ENCODE measurements at places on chromosomes 2 and 18. TPM values are rescaled to one million over a fixed set of nuclear protein-coding genes. Genes with fewer than 3 reads are reported as not detected.

Gene TFPI
- total RNA-seq: not detected

Gene FOXD4L1
- not detected for total RNA-seq

Gene CACNB4
- 0.15 TPM for total RNA-seq

Gene ANKRD36
- 23.0 TPM for total RNA-seq

Gene ERICH2
- not detected for total RNA-seq

GRCh38 chr18:68569936-68570335 lies 145.0 kb downstream of the TMX3 start:
- H3K36me3 ChIP-seq: peaks cover 1% of the 10 kb centered on the region
- peaks cover 3% of the 10 kb centered on the region for H3K27me3 ChIP-seq
- no peak for DNase-seq
- H3K4me3 ChIP-seq: no peak overlapping the region

GRCh38 chr2:100748673-100749072 lies 71.3 kb upstream of the NPAS2 start:
- no peak overlapping the region for H3K27ac ChIP-seq
- H3K27me3 ChIP-seq: peaks cover 2% of the 10 kb centered on the region
- no peaks in the 10 kb centered on the region for H3K36me3 ChIP-seq
- no peak overlapping the region for H3K4me3 ChIP-seq
- DNase-seq: no peak
- peaks cover 27% of the 10 kb centered on the region for H3K4me1 ChIP-seq

DNA sequence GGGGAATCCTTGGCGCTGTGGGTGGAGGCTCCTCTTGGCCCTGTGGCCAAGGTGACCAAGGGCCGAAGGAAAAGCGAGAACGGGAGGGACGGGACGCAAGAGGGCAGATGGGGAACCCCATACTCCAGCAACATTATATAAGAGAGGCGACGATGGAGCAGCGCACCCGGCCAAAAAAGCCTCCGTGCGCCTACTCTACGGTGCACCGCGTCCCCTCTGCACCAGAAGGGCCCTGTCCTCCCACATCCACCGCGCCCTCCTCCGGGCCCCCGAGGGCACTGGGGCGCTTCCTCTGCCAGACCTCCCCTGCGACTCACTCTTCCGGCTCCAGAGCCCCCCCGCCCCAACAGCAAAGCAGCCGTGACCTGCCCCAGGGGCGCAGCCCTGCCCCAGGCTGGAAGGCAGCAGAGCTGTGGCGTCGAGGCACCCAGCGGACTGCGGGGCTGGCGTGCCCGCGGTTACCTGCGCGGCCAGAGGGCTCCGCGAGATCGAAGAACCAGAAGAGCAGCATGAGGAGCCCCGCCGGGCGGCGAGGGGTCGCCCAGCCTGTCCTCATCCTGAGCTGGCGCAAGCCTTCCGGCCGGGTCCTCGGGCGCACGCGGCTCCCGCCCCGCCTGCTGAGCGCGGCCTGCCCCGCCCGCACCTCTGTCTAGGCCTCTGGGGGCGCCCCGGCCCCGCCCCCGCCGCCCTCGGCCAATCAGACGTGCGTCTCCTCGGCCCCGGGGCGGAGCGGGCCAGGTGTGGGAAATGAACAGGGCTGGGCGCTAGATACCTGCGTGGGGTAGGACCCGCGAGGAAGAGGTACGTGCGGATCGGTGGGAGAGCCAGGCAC lies 106.3 kb upstream of the CD302 start:
- peak; percentile 82 for DNase-seq
- H3K4me1 ChIP-seq: peaks cover 58% of the 10 kb centered on the region
- peak within 1 kb of the TSS; percentile 93 for H3K4me3 ChIP-seq
- peak within 1 kb of the TSS; percentile 93 for H3K27ac ChIP-seq

- H3K36me3 ChIP-seq: peaks cover 43% of the 10 kb centered on the region
- peak overlapping the region; percentile 89 for H3K4me3 ChIP-seq
- H3K27me3 ChIP-seq: no peaks in the 10 kb centered on the region
- peaks cover 59% of the 10 kb centered on the region for H3K4me1 ChIP-seq
- peak overlapping the region; percentile 93 for H3K27ac ChIP-seq
Measured at GRCh38 chr2:203710226-203710625, 3.8 kb downstream of the CD28 start.

- H3K4me3 ChIP-seq: no peak overlapping the region
Measured at GRCh38 chr2:237320801-237321560, 93.0 kb downstream of the COL6A3 start.

GRCh38 chr2:88832311-88832991 lies 141.0 kb downstream of the RPIA start:
- DNase-seq: no peak
- no peak overlapping the region for H3K4me3 ChIP-seq
- no peaks in the 10 kb centered on the region for H3K4me1 ChIP-seq
- H3K27me3 ChIP-seq: peaks cover 2% of the 10 kb centered on the region

DNA sequence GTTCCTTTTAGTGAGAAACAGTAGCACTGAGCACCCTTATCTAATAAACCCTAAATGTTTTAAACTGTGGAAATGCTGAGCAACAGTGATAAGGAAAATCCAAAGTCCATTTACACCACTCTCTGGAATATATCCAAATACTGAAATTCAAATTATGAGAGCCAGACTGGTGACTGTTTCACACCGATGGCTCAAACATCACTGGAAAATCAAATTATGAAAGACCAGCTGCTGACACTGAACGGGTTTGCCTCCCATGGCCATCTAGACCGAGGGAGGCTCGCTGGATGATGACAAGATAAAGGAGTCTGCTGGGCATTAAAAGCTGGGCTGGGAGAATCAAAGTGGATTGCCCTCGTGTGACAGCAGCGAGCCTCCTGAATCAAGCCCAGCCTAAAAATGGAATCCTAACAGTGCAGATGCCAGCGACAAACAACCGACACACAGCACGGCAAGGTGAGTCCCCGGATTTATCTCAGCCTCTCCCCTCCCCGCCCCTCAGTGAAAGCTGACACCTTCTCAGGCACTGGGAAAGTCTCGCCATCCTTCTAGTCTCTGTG lies 30.3 kb downstream of the SERPINE2 start:
- no peak for DNase-seq
- peaks cover 8% of the 10 kb centered on the region for H3K4me1 ChIP-seq
- H3K27ac ChIP-seq: no peak overlapping the region
- H3K36me3 ChIP-seq: no peaks in the 10 kb centered on the region
- H3K4me3 ChIP-seq: no peak overlapping the region

DNA sequence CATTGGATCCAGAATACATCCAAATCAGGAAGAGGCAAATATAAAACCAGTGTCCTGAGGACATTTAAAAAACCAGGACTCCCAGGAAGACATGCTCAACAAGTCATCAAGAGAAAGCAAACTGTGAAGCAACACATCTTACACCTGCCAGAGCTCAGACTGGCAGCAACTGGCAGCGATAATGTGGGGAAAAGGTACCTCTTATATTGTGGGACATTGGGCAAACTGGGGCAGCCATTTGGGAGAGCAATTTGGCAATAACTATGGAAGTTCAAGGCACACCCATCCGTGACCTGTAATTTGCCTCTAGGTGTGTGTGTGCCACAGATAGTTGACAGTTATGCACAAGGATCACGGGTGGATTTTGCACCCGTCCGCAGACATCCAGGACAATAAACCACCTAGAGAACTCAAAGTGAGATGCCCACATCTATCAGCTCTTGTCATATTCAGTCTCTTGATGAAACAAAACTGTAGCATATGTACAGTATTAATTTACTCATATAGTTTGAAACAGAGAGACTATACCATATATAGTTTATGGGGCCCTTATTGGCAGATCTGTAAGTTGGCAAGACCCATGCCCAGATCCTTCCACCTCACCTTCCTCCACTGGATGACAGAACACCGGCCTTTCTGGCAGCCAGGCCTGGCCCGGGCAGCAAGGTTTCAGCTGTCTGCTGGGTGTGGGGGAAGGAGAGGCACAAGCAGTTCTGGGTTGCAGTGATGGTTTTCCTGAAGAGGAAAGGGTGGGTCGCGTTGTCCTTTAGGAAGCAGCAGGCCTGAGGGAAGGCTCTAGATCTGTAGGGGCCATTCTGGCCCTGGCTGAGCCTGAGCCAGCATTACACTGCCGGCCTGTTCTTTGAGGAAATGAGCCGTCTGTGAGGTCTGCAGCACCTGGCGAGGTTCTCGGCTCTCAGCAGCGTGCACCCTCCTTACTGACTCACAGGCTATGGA lies 18.8 kb downstream of the HJURP start:
- no peak for DNase-seq
- peaks cover 10% of the 10 kb centered on the region for H3K4me1 ChIP-seq
- H3K27ac ChIP-seq: no peak overlapping the region
- no peaks in the 10 kb centered on the region for H3K27me3 ChIP-seq
- H3K4me3 ChIP-seq: no peak overlapping the region

DNA sequence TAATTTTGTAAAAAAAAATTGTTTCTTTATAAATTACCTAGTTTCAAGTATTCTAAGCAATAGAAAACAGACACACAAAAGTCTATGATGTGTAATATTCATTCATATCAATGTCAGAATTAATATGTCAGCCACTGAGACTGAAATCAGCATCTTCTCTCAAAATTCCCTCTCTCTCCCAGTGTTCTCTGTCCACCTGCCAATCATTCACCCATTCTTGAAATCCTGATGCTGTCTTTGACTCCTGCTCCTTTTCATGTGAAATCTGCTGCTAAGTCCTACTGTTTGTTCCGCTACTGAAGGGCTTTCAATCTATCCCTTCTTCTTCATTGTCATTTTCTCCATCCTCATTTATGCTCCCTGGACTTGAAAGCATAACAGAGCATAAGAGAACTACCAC lies 257.9 kb downstream of the SATB2 start:
- no peaks in the 10 kb centered on the region for H3K4me1 ChIP-seq
- DNase-seq: no peak
- no peak overlapping the region for H3K4me3 ChIP-seq
- H3K27ac ChIP-seq: no peak overlapping the region
- peaks cover 4% of the 10 kb centered on the region for H3K27me3 ChIP-seq

DNA sequence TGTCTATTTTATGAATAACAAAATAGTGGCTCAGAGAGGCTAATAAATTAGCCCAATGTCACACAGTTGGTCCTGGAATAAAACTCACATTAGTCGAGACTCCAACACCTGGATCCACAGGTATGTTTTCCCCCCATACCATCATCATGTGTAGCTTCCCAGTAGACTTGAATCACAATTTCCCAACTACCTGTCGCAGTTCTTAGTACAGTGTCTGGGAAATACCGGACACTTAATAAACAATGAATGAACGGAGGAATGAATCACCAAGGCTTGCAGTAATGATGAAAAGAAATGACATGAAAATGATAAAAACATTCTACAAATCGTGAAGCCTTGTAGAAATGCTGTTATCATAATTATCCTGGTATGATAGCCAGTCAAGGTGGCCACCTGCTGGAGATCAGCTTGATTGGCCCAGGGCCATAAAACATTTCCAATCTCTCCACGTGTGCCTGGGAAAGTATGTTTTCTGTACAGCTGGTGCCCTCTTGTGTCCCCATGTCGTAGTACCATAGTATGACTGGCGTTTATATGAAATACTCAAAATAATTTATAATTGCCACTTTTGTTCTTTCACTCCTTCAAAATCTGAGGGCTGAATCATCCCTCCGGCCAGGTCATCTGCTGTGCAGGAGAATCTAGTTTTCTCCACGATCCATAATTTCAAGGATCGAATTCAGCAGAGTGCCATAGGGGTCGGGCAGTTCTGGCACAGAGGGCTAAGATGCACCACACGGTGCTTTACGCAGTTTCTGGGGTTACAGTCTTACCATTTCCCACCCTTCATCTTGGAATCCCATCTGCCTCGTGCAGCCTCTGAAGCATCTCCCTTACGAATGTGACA lies 95.4 kb downstream of the LAMA1 start:
- no peaks in the 10 kb centered on the region for H3K4me1 ChIP-seq
- peaks cover 4% of the 10 kb centered on the region for H3K27me3 ChIP-seq
- no peak overlapping the region for H3K27ac ChIP-seq
- peak; percentile 18 for DNase-seq

- no peaks in the 10 kb centered on the region for H3K4me1 ChIP-seq
- H3K4me3 ChIP-seq: no peak overlapping the region
- H3K27ac ChIP-seq: no peak overlapping the region
Measured at GRCh38 chr2:27796791-27797765, 25.6 kb downstream of the MRPL33 start.

DNA sequence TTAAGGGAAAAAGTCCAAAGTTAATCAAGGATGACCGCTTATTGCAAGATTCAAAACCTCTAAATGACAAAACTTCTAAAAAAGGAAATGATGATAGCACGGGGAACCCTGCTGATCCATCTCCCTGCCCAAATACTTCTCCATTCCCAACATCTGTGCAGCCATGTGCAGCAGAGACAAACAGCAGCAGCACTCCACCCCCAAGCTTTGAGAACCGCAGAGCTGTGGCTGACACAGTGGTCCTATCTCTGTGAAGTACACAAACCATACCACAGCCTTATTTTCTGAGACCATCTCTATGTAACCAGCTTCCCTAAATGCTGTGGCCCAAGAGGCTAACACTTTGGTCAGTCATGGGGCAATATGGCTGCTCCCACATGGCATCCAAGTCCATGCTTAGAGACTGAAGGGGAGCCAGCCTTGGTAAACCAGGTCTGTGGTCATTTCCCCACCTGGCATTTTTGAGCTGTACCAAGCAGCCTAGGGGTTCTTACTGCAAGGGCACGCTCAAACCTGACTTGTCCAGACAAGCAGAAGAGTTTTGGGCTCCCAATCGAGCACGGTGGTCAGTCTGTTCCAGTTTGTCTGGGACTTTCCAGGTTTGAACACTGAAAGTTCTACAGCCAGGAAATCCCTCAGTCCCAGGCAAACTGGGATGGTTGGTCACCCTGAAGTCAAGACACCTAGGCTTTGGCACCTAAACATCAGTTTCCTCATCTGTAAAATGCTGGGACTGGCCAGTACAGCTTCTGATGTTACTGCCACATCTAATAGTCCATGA lies 17.1 kb upstream of the NFE2L2 start:
- H3K27me3 ChIP-seq: no peaks in the 10 kb centered on the region
- no peaks in the 10 kb centered on the region for H3K4me1 ChIP-seq
- H3K4me3 ChIP-seq: no peak overlapping the region
- H3K36me3 ChIP-seq: no peaks in the 10 kb centered on the region

- H3K27me3 ChIP-seq: no peaks in the 10 kb centered on the region
- peaks cover 1% of the 10 kb centered on the region for H3K36me3 ChIP-seq
- H3K4me3 ChIP-seq: no peak overlapping the region
Measured at GRCh38 chr2:66156171-66156570, 278.8 kb upstream of the MEIS1 start.

GRCh38 chr2:238854699-238855229 lies 6.9 kb downstream of the TWIST2 start:
- no peak overlapping the region for H3K27ac ChIP-seq
- H3K36me3 ChIP-seq: no peaks in the 10 kb centered on the region
- no peaks in the 10 kb centered on the region for H3K4me1 ChIP-seq

GRCh38 chr2:37365669-37366068 lies 21.2 kb downstream of the QPCT start:
- no peak overlapping the region for H3K4me3 ChIP-seq
- H3K36me3 ChIP-seq: no peaks in the 10 kb centered on the region
- no peak overlapping the region for H3K27ac ChIP-seq
- peak; percentile 27 for DNase-seq
- peaks cover 3% of the 10 kb centered on the region for H3K4me1 ChIP-seq
- peaks cover 26% of the 10 kb centered on the region for H3K27me3 ChIP-seq
